T-helper 1 cell (primary cell): ENCODE measurements at places on chromosomes 7 and 10.

DNA sequence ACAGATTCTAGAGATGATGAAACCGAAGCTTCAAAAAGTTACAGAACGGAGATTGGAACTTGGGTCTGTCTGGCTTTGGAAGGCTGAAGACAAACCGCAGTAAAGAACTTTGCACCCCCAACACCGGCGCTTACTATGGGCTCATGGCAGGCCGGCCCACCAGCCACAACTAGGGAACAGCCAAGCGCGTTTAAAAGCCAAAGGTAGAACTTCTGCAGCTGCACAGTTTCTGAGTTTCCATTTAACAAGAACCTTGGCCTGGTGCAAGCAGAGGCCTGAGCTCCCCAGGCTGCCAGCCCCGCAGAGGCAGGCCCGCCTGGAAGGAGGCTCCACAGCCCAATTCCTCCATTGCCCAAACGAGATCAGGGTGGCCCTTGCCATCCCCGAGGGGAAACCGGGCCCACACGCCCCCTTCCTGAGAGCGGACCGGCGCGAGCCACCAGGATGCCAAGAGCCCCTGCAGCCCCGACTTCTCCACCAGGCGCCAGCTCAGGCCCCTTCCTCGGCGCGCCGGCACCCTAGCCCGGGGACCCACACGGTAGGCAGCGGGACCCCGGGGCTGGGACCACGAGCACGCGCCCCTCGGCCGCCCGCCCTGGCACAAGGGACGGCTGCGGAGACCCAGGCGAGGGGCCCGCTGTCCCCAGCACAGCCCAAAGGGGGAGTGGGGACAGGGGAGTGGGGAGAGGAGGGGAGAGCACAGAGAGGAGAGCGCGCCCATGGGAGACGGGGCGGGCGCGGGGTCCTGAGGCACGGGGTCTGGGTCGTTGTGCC lies 566 bp downstream of the MAD1L1 start:
- DNase-seq = no peak

DNA sequence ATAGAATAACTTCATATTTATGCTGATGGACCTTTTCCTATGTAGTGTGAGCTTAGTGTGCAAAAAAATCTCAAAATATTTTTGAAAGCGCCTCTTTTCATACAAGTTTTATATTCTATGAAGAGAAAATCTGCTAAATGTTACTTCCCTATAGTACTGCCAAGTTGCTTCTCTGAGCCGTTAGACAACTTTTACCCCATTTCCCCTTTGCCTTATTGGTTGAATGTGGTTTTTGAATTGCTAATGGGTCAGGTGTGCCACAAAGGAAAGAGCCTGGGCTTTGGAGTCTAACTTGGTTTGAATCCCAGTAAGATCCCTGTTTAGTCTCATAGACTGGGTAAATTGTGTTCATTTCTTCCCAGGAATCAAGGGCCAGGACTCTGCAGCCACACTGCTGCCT lies 261.5 kb downstream of the SNX10 start:
- DNase-seq = no peak

GRCh38 chr7:139855498-139856270 lies 26.6 kb downstream of the TBXAS1 start:
- no peak for DNase-seq

GRCh38 chr10:97515271-97515978 lies 16.7 kb downstream of the UBTD1 start:
- no peak for DNase-seq

DNA sequence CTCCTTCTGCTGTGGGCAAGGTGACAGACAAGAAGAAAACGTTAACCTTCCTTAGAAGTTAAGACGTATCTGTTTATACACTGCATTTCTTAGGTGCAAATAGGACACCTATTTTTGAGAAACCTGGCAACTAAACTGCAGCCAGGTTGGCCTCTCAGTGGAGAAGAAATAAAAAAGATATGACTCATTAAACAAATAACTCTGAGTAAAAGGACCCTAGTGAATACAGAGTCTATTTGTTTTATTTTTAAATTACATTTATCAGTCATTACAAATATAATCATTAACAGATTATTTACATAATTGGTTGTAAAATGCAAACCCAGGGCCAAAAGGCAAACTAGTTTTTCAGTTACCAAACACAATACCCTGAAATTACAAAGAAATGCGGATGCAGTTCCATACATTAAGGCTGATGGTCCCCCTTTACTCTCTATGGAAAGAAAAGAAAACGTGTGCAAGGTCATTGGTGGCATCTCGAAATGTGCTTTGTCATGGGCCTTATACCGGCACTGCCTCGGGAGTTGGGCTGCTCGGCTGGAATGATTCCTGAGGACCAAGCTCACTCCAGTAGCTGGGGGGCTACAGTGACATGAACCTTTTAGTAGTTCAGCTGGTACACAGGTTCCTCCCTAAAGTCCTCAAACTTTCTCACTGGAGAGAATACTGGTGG lies 38.4 kb downstream of the ADRB1 start:
- no peak for DNase-seq

- DNase-seq = no peak
These were observed 54.8 kb downstream of the THNSL1 start for GRCh38 chr10:25071227-25071626.

GRCh38 chr7:79317728-79318127 lies 135.7 kb downstream of the MAGI2 start:
- DNase-seq = no peak

GRCh38 chr7:25109276-25109675 lies 15.8 kb downstream of the CYCS start:
- DNase-seq = no peak

GRCh38 chr7:2710901-2711551 lies 23.0 kb downstream of the AMZ1 start:
- no peak for DNase-seq

DNA sequence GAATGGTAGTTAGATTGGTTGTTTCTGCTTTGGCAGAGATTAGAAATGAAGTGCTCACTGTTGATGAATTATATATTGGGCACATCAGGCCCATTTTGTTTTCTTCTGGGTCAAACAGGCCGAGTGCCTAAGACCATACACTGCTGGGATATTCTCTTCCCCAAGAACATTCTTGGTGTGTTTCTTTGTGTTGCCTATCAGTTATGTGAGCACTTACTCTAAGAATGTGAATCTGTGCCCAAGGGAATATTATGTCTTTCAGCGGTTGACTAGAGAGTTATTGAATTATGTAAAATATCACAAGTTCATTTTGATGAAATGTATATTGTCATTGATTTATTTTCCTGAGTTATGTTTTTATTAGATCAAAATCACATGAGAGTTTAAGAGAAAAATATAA lies 255.5 kb upstream of the SMIM30 start:
- no peak for DNase-seq

DNA sequence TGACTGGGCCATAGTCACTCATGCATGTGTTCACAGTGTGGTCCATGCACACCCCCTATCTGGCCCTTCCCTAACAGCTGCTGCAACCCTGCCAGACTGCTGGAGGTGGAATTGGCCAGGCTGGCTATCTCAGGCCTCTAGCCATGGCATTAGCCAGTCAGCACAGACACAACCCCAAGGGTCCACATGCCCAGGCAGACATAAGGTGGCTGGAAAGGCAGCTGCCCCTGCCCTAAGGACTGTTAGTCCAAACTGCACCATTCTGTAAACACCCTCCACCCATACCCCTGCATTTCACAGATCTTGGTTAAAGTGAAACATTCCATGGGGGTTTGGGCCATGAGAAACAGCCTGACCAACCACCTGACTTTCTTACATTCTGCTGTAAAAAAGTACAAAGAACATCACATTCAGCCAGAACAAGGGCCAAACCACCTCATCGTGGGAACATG lies 137.4 kb upstream of the KCNMA1 start:
- no peak for DNase-seq

GRCh38 chr7:151351967-151352366 lies 10.4 kb downstream of the NUB1 start:
- peak; percentile 77 for DNase-seq

- DNase-seq = no peak
These were observed 13.2 kb downstream of the PCLO start for GRCh38 chr7:83149466-83149865.

DNA sequence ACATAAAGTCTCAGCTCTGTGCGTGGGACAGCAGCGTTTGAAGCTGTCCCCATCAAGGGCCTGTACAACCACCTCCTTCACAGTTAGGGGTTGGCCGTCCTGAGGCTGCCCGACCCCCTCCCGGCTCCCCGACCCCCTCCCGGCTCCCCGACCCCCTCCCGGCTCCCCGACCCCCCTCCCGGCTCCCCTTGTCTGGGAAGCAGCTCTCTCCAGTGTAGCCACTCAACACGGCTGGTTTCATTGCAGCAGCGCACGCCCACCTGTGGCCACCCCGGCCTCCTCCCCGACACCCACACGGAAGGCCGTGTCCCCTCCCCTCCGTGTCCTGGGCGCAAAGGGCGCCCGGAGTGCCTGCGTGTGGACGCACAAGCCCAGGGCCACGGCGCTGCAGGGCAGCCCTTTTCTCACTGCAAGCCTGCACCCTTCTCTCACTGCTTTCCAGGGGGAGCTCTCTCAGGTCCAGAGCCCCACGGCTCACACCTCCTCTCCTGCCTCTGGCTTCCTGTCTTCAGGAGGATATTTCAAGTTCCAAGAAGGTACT lies 20.9 kb upstream of the FAM20C start:
- no peak for DNase-seq

DNA sequence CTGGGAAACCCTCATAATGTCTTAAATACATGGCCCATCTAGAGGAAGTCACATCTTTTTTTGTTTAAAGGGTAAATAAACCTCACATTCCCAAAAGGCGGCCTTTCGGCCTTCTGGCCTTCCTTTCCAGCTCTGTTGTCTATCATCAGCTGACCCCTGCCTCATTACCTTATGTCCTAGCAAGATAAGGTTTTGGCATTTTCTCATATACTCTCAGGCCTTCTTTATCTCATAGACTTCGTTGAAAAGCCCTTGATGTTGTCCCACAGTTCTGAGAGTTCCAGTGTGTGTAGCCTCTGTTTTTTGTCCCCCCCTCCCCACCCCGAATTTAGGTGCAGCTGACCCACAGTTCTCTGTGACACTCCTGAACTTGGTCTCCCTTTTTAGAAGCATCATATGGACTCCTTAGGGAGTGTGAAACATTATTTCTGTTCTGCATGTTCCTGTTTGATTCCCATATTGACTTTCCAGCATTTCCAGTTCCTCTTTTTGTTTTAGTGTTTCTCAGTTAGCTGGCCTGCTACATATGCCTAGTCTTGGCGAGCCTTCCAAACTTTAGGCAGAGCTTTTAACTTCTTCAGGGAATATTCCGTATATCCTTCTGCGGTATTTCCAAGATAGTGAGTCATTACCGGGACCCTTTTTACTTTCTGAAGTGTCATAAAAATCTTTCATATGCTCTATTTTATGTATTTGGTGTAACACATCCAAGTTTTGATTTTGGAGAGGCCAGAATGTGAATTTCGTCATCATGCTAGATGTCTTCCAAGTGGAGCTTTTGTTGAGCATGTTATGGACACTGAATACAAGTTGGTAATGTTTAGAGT lies 138.5 kb downstream of the LRRC4 start:
- no peak for DNase-seq

DNA sequence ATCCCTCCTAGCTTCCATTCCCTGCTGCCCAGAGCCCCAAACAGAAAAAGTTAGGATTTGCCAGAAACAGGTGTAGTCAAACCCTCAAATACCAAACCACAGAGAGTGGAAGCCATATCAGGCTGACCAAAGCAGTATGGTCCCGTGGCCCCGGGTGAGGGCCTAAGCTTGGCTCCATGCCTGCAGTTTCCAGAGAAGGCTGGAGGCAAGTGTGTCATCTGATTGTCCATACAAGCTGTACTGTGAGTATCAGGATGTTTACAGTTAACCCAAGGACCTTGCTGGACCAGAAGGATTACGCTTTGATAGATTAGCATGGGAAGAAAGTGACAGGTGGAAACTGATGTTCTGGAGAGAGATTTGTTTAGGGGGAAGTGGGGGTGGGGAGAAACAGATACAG lies 96.3 kb downstream of the PRKAG2 start:
- DNase-seq = no peak

DNA sequence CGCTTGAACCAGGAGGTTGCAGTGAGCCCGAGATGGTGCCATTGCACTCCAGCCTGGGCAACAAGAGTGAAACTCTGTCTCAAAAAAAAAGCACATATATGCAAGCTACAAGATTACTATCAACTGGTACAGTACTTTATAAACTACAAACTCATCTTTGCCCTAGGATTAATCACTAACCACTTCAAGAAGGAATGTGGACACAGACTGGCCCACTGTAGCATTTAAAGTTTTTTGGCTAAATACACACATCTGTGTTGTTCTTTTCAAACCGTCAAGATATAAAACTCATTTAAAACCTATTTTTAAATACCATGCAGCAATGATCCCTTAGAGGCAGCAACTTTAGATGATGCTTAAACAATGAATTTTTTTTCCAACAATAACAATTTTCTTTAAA lies 205.4 kb downstream of the IMMP2L start:
- DNase-seq = no peak

DNA sequence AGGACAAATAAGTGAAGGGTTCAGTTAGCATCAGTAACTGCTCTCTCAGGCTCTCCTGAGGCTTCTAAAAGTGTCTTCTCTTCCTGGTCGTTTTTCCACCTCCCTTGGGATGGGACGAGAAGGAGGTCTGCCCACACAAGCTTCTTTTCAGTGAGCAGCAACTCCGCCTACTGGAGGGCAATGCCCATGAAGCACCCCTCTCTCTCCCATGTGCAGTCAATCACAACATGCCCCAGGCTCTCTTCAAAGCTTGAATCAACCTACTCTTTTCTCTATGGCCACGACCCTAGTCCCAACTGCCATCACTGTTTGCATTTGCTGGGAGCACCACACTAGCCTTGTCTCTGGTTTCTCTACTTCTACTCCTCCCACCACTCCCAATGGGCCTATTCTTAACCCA lies 135.6 kb downstream of the RPS24 start:
- no peak for DNase-seq

DNA sequence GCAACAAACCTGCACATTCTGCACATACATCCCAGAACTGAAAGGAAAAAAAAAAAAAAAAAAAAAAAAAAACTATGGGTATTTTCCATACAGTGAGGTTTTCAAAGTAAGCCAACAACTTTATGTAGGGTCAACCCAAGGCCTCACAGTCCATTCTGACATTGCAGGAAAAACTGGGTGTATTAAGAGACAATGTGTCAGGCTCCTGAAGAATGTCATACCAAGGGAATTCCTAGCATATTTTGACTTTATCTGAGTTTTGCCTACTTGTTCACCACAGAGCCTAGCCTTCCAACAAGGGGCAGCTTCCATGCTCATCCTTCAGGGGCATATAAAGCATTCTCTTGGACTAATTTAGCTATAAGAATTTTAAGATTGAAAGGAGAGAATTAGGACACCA lies 368.9 kb downstream of the PLXDC2 start:
- no peak for DNase-seq

DNA sequence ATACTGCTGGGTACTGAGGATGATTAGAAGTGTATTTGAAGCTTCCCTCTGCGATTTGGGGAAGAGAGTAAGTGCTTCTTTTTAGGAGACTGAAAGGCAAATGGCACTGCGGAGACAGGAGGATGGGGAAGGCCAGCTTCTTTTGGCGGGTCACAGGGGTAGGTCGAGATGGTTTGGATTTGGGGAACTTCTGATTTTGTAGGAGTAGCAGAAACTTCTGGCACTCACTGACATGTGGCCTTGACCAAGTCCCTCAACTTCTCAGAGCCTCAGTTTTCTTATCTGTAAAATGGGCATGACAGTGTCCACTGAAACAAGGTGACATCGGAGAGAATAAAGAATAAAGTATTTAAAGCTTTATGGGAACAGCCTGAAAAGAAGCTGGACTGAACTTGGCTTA lies 59.8 kb upstream of the WDR11 start:
- no peak for DNase-seq
